ENCODE measurements at places on chromosomes 6 and 20.

DNA sequence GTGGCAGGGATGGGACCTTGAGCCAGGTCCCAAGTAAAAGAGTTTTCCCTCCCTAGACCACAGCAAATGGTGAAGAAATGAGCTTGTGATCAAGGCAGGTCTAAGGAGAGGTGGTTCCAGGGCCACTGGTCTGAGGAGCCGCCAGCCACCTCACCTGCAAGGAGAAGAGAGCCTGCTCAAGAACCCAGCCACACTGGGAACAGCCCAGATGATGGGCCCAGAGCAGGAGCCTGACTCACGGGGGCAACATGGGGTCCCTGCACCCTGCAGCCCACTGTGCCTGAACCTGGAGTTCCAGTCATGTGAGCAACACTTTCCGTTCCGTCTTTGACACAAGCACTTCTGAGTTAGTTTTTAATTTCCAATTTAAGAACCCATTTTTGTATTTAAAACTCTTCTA, 204.5 kb upstream of the CDH4 start:
- no peak for DNase-seq

DNA sequence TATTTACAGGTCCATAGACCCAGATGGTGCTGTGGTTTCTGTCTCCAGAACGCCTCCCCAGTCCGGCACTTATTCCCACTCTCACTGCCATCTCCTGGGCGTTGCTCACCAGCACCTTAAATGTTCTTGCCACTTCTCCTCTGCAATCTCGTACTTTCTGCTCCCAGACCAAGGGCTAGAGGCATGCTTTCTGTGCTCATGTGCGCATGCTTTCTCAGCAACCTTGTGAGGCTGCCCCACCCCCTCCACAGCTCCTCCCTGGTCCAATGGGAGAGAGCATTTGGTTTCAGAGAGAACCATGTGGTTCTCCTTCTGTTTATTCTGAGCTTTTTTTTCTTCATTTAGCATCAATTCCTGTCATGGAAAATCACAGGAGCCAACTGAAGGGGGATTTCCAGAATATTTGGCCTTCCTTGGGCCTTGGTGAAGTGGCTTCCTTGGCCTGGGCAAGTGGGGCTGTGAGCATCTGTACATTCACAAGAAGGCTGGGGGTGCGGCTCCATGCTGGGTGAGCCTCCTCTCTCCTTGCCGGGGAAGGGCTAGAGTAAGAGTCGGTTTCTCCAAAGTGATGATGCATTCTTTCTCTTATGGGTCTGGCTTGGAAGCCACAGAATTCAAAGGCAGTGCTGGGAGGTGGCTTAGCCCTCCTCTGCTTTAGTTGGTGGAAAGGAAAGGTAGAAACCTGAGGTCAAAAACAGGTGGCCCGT, 66.6 kb downstream of the PHACTR3 start:
- DNase-seq: no peak

DNA sequence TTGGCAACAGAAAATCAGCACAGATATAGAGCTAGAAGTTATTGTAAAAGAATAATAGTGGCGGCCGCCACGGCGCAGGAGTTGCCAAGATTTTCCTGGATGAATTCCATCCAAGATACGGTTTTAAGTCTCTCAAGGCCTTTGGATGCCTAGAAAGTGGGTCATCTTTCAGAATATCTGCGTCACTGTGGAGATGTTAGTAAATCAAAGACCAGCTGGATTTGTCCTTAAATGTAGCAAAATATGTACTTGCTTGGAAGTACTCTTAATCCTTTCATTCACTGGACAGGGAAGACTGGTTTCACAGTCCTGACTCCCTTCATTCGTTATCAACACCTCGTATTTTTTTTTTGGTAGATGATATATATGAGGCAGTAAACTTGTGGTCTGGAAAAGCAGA, 83.0 kb downstream of the SLC22A3 start:
- DNase-seq: no peak

GRCh38 chr6:75546381-75546780, 52.8 kb upstream of the FILIP1 start:
- no peak for DNase-seq

DNA sequence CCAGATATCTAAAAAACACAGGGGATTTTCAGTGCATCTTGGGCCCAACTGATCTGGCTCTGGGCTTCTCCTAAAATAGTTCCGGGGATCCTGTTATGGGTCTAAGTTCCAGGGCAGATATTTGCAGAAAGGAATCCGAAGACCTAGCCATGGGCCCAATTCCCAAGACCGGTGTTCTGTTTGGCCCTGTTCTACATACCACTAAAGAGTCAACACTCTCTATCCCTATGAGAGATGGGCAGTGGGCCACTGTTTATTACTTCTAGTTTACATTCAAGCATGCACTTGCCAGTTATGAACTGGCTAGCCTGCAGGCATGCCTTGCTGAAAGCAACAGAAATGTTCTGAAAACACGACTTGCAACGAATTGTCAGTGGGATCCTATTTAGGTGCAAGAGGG, 87.4 kb upstream of the PLCB4 start:
- DNase-seq: no peak

- no peak for DNase-seq
Observed at GRCh38 chr6:134296762-134297161, 21.1 kb downstream of the SGK1 start.

GRCh38 chr20:21355981-21356380, 41.3 kb downstream of the NKX2-4 start:
- DNase-seq: no peak

DNA sequence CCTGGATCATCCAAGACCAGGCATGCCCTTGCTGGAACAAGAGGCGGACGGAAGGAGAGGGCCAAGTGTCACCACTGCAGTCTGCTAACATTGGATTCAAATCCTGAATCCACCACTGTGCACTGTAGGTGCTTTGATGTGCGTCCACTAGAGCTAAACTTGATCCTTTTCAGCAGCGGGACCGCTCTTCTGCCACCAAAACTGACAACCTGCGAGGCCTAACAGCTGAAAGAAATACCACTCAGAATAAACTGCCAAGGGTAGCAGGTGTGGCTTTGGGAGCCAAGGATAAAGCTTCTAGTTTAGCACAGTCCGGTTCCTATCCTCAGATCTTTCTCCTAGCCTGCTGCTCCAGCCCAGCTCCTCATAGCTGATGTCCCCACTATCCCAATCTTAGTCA, 108.0 kb downstream of the ATXN1 start:
- DNase-seq: no peak

GRCh38 chr20:43761386-43762340, 34.9 kb upstream of the GTSF1L start:
- no peak for DNase-seq

- no peak for DNase-seq
Observed at GRCh38 chr6:43716099-43716498, 28.5 kb upstream of the MRPS18A start.

DNA sequence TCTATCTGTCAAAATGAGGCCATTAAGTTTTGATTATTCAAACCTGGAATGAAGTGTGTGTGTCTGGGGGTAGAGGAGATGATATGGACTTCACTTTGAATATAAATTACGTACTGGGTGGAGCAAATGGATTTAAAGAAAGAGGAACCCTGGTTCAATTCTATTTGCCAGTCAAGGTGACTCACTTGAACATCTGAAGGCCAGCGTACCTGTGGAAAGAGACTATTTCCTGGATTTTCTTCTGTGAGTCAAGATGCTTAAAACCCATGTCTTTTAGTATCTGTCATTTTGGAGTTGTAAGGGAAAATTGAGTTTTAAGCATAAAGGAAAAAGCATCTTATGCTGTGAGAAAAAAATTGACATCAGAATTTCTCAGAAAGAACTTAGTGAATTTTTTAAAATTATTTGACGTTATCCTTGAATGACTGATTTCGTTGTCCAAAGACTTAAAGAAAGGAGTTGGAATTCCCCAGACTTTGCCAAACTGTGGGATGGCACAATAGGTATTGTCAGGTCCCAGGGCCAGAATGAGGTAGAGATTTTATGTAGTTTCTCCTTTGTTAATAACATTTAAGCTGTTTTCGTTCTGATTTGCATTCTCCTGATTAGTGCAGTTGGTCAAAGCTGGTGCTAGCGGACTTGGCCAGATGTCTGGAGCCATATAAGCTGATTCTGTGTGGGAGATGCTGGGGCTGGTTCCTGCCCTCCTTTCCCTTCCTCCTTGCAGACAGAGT, 2.4 kb upstream of the PPP1R14C start:
- DNase-seq: no peak

GRCh38 chr20:58209652-58210397, 18.6 kb downstream of the ANKRD60 start:
- DNase-seq: peak; percentile 72

DNA sequence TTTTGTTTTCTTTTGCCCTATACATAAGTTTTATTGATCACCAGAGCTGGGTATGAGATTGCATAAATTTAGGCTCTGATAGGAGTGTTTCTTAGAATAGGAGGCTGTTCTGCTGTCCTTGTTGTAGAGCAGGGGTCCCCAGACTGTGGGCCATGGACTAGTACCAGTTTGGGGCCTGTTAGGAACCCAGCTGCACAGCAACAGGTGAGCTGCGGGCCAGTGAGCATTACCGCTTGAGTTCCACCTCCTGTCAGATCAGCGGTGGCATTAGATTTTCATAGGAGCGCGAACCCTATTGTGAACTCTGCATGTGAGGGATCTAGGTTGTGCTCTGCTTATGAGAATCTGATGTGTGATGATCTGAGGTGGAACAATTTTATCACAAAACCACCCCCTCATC, 26.2 kb downstream of the PHF3 start:
- DNase-seq: no peak

DNA sequence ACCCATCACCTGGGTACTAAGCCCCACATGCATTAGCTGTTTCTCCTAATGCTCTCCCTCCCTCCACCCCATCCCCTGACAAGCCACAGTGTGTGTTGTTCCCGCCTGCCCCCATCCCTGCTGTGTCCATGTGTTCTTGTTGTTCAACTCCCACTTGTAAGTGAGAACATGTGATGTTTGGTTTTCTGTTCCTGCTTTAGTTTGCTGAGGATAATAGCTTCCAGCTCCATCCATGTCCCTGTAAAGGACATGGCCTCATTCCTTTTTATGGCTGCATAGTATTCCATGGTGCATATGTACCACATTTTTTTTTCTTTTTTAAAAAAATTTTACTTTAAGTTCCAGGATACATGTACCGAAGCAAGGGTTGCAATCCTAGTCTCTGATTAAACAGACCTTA, 76.7 kb downstream of the RNF217 start:
- no peak for DNase-seq

- no peak for DNase-seq
Observed at GRCh38 chr20:50918403-50918802, 12.8 kb downstream of the ADNP start.

DNA sequence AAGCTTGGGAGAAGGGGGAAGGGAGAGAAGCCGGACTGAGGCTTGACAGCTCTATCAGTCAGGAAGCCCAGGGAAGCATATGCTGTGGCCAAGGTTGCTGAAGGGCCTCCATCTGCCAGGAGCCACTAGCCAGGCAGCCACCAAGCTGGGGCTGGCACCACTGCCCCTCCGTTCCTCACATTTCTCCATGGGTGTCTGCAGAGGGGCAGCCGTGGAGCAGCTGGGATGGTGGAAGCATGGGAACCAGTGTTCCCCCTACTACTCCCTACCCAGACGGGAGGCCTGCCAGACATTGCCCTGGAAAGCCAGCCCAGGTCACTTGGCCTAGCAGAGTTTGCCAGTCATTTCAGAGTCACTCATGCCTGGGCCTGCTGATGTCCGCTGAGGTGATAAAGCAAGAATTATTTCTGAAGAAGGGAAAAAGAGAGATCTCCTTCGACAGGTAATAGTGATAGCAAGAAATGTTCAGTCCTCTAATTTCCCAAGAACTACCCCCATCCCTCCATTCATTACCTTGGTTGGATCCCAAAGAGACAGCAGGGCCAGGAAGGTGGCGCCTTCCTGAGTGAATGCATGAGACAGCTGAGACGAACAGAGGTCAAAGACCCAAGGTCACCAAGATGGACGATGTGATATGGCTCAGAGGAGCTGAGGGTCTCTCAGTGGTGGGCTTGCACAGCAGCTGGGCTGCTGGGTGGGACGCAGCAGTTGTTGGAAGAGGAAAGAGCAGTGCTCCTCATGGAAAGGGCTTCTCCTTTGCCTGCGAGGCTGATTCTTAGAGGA, 21.9 kb downstream of the SNPH start:
- no peak for DNase-seq

DNA sequence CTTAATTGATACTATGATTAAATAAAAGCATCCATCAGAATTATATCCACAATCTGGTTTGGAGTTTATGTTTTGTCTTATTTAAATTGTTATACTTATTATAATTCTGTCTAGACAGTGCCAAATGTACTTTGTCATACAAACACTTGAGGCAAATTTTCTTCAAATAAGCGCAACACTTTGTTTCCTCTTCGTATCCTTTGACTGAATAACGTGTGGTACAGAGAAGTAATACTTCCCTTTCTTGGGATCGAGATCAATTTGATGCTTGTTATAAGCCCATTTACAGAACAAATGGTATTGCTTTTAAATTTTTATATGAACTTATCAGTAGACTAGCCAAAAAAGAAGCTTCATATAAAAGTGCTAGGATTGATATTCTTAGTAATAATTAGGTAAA, 111.0 kb downstream of the ATG5 start:
- DNase-seq: no peak

DNA sequence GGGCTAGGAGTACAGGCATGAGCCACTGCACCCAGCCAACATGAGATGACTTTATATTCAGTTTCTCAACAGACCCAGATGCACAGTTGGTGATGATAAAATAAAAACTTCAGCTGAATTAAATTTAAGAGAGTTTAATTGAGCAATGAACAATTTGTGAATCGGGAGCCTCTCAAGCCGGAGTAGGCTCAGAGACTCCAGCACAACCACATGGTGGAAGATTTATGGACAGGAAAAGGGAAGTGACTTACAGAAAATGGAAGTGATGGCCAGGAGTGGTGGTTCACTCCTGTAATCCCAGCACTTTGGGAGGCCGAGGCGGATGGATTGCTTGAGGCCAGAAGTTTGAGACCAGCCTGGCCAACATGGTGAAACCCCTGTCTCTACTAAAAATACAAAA, 10.4 kb upstream of the BCAS4 start:
- DNase-seq: no peak

- DNase-seq: no peak
Observed at GRCh38 chr6:17714879-17715851, 8.4 kb upstream of the NUP153 start.

DNA sequence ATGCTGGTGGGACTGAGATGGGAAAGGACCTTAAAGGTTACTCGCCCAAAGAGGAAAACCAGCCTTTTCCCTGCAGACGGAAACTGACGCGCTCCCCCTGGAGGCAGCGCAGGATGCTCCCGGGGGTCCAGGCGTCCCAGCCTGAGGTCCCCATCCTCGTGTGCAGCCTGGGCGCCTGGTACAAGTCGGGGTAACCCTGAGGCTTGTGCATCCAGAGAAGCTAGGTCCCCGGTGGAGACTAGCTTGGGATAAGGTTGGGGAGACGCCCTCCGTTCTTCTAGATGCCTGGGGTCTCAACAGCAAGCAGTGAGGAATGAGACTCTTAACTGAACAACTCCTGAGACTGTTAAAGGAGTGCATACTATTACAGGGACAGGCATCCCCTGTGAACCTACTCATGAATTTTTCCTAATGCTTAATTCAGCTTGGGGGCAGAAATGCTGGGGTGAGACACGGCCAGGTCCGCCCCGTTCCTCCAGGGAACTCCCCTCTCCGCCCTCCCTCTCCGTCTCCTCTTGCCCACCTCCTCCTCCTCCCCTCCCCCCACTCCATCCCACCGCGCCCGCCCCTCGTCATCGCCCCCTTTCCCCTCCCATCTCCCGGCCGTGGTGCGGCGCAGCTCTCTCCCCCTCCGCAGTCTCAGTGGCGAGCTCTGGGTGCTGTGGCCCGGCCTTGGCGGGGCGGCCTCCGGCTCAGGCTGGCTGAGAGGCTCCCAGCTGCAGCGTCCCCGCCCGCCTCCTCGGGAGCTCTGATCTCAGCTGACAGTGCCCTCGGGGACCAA, at the start of gene PRSS35:
TSS of gene PRSS35 (plus strand) at position 634 of the 781 bp plus-strand sequence. CDS start 10,908 bp downstream, outside the sequence.
- DNase-seq: no peak
